NCI-H446 (cell line): ENCODE measurements at places on chromosomes 2 and 18.
A peak's percentile ranks its signal among the peaks of the same experiment; 100 is the strongest.

GRCh38 chr2:54275541-54275940, 19.5 kb upstream of the TSPYL6 start:
- no peak for DNase-seq

DNA sequence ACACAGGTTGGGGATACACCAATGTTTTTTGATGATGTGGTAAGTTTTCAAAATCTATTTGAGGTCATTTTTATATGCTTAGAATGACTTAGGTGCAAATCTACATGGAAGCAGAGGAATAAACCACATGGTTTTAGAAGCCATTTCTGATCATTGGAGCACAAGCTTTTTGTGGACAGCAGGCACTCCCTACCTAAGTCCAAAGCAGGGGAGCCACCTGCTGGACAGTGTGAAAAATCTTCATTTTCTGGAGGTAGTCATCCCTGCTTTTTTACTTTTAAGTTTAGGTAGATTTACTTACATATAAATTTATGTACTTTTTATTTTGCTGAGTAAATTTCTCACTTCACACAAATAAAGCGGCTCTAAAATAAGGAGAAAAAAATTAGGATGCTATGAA, 323.2 kb downstream of the PLCL1 start:
- peak; percentile 47 for DNase-seq

GRCh38 chr2:62475172-62476011, 30.6 kb downstream of the TMEM17 start:
- DNase-seq, result no peak

- DNase-seq, result no peak
Measured at GRCh38 chr2:70468878-70469277, 84.7 kb downstream of the TGFA start.

- DNase-seq, result no peak
Measured at GRCh38 chr2:226892729-226893128, 56.9 kb downstream of the RHBDD1 start.

GRCh38 chr2:85589181-85589580, 5.0 kb downstream of the VAMP5 start:
- no peak for DNase-seq

GRCh38 chr18:3995476-3996102, 459.5 kb downstream of the DLGAP1 start:
- DNase-seq, result peak; percentile 48

DNA sequence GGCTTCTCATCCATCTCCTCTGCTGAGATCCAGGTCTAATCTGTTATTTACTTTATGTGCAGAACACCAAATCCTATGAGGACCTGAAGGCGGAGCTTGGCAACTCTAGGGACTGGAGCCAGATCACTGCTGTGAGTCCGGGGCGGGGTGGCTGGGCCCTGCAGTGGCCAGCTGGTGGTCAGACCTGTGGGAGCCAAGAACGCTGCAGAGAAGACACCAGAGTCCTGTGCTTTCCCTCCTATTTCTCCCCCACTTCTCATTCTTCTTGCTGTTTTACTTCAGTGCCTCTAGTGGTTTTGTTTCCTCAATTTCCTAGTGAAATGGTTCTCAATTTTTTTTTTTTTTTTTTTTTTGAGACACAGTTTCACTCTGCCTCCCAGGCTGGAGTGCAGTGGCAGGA, 19.7 kb downstream of the VIL1 start:
- no peak for DNase-seq

DNA sequence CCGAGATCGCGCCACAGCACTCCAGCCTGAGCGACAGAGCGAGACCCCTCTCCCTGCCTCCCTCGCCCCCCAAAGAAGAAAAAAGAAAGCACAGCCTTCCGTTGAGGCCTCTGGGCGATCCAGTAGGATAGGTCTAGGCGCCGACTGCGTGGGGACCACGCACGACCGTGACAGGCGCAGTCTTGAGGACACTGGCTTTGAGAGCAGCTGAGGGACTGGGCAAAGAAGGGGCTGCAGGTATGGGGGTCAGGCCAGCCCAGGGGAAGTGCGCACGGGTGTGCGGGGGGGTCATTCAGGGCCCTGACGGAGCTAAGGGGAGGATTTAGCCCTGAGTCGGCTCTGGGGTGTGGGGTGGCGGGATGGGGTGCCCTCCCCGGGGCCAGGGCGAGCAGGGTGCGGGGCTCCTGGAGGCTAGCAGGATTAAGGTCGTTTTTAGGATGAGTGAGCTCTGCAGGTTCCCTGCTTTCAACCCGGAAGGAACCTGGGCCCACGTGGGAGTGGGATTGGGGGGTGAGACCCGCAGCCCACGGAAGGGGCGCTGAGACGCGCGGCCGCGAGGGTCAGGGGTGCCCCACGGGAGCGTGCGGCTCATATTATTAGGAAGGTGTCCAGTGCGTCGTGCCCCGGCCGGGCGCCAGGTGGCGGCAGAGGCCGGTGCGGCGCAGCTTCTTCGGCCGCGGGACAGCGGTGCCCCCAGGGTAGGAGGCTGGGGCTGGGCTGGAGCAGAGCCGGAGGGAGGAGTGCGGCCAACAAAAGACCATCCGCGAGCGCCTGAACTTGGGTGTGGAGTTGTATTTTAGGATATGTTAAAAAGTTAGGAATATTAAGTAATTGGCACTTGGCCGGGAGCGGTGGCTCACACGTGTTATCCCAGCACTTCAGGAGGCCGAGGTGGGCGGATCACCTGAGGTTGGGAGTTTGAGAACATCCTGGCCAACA, 20.5 kb upstream of the ZNF236 start:
- DNase-seq, result peak; percentile 69

- DNase-seq, result no peak
Measured at GRCh38 chr18:27771571-27771970, 405.4 kb downstream of the CDH2 start.

GRCh38 chr2:152426801-152427200, 91.8 kb downstream of the FMNL2 start:
- DNase-seq, result no peak

- DNase-seq, result no peak
Measured at GRCh38 chr2:183536714-183537113, 412.5 kb downstream of the NUP35 start.

DNA sequence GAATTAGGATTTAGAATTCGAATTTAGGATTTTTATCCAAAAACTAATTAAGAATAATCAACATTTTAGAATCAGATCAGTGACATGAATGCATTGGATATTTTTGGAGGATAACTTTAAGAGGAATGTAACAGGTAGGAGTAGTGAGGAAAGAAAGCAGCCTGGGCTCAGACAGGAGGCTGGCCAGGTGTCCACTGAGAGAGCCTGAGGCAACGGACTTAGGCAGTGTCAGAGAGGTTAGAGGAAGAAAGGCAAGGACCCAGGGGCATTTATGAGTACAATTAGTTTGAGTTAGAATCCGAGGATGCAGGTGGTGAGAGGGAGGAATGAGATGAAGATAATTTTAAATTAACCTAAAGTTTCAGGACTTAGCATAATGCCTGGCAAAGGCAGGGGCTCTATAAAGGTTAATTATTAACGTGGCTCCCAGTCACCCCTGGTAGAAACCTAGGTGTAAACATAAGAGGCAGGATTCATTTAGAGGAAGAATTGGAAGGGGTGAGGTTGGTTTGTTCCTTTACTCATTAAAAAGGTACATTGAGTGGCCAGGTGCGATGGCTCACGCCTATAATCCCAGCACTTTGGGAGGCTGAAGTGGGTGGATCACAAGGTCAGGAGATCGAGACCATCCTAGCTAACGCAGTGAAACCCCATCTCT, 507.1 kb downstream of the TMEM182 start:
- DNase-seq, result no peak

- DNase-seq, result no peak
Measured at GRCh38 chr2:172091761-172092566, 6.7 kb downstream of the DLX1 start.

DNA sequence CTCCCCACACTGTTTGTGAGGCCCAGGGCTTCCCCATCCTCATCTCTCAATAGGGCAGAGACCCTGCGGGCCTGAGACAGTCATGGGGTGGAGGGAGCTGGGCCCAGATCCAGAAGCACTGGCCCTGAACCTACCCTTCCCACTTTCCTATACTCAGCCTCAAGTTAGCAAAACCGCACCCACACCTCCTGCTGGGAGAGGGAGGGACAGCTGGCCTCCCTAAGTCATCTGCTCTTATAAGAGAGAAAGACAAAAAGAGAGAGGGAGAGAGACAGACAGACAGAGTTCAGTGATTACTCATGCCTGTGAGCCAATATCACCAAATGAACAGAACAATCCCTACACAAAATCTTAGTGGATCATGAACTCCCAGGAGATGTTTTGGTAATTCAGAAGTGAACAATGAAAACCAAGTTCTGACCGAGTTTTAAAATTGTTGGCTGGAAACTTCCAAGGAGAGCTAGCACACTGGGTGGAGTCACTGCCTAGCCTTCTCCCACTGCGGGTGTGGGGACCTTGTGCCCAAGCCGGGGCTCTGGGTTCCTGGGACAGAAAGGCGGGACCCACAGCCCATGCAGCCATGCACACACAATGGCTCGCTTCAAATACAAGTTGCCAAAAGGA, 130.5 kb downstream of the PXDN start:
- DNase-seq, result no peak

DNA sequence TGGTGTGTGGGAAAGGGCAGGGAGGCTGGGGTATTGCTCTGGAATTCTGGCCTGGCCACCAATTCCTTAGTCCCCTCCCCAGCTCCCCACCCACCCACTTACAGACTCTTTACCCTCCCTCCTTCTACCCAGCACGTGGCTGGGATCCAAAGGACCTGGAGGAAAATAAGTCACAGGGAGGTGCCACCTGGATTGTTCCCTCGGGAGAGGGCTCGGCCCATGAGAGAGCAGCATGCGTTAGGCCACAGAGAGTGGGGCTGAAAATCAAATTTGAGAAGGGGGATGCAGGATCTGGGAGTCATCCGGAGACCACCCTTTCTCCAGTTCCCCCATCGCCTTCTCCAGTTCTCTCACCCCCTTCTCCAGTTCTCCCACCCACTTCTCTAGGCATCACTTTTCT, 3.0 kb downstream of the ASPRV1 start:
- DNase-seq, result no peak

DNA sequence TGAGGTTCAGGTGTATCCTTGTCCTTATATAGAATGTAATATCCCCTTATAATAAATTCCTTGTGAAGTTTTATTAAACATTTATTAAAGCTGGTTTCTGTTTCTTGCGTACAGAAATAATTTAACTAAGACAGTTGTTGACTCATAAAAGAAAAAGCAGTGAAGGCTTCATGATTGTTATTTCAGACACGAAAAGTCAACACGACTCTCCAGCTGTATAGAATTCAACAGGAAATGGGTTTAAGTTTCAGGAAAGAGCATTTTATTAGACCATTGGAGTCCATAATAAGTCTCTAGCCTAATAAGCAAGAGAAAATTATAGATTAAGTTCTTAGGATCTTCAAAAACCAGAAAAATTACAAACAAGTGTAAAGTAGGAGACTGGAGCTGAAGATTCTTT, 62.2 kb downstream of the KCNE4 start:
- DNase-seq, result no peak
